ENCODE measurements at places on chromosomes 3 and 15. TPM values are rescaled to one million over a fixed set of nuclear protein-coding genes. Genes with fewer than 3 reads are reported as not detected.

DNA sequence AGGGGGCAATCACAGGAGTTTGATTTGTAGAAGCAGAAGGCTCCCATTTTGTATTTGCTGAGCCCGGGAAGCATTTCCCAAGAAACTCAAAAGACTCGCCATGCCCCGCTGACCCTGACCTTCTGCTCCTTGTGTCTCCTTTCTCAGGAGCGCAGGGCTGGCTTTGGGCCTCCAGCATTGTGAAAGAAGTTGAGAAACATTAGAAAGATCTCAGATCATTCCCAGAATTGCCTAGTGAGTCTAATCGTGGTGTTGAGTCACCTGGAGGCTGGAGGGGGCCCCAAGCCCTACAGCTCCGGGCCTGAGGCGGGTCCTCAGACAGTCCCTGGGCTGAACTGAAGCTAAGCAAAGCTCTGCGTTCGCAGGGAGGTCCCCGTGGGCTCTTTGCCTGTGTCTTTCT is 10.9 kb upstream of the PIGZ start:
- no peak for DNase-seq
- H3K36me3 ChIP-seq: no peaks in the 10 kb centered on the region
- H3K4me1 ChIP-seq: no peaks in the 10 kb centered on the region
- H3K27me3 ChIP-seq: no peaks in the 10 kb centered on the region
- H3K27ac ChIP-seq: no peak overlapping the region

The TMEM207 gene
- total RNA-seq: not detected

The C15orf62 gene
- total RNA-seq: not detected

The DLL4 gene
- 4.5 TPM for total RNA-seq

The USF3 gene
- total RNA-seq: 8.2 TPM

DNA sequence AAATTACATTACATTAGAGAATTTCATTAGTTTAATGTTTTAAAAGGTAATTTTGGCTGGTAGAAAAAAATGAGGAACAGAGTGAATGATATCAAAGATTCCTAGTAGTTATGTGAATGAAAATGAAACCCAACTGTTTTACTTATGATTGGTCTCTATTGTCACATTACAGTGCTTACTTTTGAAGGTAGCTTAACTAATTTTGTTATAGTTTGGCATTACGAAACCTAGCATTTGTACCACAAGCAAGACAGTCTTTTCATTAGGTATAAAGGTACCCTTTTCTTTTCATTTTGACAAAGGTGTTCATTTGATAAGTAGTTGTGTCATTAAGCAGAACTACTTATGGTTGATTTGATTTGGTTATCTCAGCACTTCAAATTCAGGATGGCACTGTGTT is 6.9 kb downstream of the SELENOT start:
- no peak overlapping the region for H3K27ac ChIP-seq
- H3K4me3 ChIP-seq: no peak overlapping the region
- no peak for DNase-seq
- no peaks in the 10 kb centered on the region for H3K36me3 ChIP-seq
- H3K4me1 ChIP-seq: no peaks in the 10 kb centered on the region
